ENCODE measurements at places on chromosomes 1 and 21.

- no peak for DNase-seq
Measured at GRCh38 chr1:2115008-2115641, 64.9 kb downstream of the PRKCZ start.

DNA sequence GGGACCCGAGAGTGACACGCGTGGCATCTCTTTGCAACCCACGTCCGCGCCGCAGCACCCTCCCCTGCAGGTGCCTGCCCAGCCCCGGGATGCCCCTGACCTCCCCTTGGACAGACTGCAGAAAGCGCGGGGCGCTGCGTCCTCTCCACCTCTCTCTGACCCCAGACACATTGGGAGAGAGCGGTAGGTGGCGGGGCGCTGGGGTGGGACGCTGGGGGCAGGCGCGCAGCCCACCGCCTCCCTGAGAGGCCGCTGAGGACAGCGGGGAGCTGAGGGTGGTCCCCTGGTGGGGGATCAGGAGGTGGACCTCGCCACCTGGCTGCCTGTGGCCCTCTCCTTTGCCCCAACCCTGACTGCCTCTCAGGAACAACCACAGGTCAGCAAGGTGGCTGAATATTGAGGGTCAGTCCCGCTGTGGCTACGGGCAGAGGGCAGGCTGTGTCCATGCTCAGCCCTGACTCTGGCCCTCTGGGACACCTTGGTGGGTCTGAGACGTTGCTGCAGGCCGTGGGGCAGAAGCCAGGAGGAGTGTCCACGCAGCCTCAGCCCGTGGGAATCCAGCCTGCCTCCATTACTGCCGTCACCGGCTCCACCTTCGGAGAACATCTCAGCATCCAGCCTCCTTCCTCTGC, 761 bp upstream of the UBE2J2 start:
- DNase-seq, result no peak

- no peak for DNase-seq
Measured at GRCh38 chr1:165699577-165699976, 1.2 kb upstream of the ALDH9A1 start.

DNA sequence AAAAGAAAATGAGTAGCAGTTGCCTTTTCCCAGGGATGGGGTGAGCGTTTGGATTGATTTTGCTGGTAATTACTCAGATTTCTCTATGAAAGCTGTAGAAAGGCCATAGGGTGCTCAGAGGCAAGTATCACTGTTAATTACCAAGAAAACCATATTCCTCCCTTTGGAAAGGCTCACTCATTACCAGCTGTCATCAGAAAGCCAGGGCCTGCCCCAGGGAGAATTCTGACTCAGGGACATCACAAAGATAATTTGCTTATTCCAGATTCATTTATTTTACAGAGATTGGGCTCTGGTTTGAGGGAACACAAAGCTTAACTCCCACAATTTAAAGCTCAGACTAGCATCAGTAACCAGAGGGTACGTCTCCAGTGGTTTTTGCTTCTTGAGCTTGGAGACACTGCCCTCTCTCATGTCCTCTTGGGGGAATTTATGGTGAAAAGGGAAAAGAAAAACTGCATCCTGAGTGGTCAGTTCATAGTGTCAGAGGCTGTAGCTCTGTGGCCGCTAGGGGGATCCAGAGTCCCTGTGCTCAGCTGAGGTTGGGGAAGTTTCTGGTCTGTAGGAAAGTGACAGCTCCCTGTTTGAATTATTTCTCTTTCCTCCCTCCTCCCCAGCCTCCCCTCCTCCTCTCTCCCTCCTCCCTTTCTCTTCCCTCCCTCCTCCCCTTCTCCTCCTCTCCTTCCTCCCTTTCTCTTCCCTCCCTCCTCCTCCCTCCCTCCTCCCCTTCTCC, 204.3 kb downstream of the KCNJ6 start:
- DNase-seq, result no peak

DNA sequence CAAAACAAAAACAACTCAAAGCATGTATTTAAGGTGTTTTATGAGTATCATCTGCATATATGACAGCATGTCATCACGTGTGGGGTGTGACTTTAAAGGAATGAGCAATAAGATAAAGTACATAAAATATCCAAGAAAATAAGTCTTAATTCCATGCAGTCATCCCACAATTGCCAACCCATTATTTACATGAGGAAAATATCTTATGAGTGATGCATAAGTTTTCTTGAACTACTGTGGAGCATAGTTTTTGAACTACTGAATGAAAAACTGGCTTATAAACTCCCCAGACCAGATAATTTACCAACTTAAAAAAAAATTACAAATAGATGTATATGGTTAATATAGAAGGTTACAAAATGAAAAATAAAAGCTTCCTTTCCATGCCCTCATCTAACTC, 29.7 kb upstream of the MTMR11 start:
- DNase-seq, result no peak
